ENCODE measurements at places on chromosomes 1 and 21.

- DNase-seq = no peak
Measured at GRCh38 chr1:71295350-71295749, 214.5 kb upstream of the ZRANB2 start.

DNA sequence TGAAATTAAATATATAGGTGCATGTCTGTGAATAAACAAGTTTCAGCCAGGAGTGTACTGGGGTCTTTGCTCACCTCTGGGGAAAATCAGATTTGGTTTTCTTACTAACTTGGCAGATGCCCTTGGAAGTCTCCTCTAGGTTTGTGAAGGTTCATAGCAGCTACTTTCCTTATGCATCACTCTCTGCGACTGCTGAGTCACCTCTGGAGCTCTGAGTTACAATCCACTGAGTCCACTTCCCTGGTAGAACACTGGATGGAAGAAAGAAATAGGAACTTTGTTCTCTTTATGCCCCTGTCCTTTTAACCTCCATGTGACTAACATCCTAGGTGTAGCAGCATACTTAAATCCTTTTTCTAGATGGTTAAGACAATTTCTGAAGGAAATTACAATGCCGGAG, 4.4 kb upstream of the FASLG start:
- DNase-seq = no peak

DNA sequence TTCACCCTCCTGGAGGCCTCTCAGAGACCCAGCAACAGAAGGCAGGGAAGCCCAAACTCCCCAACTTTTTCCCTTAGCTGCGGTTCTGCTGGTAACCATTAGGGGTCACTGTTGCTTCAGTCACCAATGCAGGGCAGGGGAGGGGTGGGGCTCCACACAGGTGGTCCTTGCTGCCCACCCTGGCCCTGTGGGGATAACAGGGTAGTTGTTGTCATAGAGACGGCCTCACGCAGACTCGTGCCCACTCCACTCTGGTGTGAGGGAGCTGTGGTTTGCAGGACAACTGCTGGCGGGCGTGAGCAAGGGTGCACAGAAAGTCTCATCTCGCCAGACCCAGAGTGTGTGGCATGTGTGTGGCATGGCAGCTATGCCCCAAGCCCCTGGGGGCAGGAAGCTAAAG, 19.9 kb downstream of the INSRR start:
- peak; percentile 55 for DNase-seq

DNA sequence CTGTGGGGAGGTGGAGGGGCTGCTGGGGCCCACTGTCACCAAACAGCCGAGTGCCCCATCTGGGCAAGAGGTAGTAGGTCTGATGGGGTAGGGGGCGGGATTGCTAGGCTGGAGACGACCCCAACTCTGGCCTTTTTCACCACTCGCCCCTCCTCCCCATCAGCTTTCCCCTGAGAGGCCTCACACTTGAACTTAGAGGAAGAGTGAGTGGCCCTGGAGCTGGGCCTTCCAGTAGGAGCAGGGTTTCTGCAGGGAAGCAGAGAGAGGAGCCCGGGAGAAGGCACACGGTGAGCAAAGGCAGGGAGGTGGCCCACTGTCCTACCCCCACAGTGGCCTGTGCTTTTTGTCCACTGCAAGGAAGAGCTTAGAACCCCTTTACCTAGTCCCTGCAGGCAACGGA, 111.9 kb upstream of the WNT4 start:
- no peak for DNase-seq

- DNase-seq = no peak
Measured at GRCh38 chr1:216215169-216215568, 208.1 kb downstream of the USH2A start.

- DNase-seq = no peak
Measured at GRCh38 chr1:201904579-201904978, 15.9 kb downstream of the SHISA4 start.

DNA sequence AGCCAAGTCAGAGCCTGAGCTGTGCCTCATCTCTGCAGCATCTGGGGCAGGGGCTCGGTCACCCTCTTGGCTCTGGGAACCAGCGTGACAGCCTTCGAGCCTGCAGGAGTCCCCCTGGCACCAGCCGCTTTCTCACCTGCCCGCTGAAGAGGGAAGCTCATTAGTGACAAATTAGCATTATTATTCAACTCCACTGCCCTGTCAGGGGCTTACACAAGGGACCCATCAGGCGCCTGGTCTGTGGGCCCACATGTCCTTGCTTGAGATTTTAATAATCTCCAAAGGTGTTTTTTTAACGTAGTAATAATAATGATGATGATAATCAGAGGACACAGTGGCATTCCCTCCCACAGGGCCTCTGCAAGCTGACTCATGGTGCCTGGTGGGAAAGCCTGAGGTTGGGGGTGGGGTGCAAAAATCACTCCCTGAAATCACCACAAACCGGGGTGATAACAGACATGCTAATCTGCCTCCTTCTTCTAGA, 98.1 kb upstream of the IGSF21 start:
- no peak for DNase-seq

GRCh38 chr1:55749975-55750627, 534.9 kb upstream of the USP24 start:
- no peak for DNase-seq

DNA sequence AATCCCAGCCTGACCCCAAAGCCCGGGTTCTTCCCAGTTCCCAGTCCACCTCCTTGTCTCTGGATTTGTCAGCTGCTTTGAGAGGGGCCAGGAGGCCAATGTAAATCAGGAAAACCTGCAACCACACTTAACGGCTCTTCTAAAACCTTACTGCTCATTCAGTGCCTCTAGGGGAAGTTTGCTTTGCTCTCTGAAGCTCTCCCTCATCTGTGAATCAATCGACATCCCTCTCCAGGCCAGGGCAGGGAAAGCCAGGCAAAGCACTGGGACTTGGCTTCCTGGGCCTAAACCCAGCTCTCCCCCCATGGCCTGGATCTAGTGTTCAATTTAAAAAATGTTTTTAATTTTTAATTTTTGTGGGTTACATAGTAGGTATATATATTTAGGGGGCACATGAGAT, 9.3 kb downstream of the NKAIN1 start:
- DNase-seq = no peak

GRCh38 chr1:41812051-41812450, 106.7 kb downstream of the HIVEP3 start:
- peak; percentile 46 for DNase-seq

GRCh38 chr1:201827321-201828216, 1.4 kb upstream of the IPO9 start:
- DNase-seq = no peak

- no peak for DNase-seq
Measured at GRCh38 chr1:244920911-244921761, 56.8 kb upstream of the HNRNPU start.

DNA sequence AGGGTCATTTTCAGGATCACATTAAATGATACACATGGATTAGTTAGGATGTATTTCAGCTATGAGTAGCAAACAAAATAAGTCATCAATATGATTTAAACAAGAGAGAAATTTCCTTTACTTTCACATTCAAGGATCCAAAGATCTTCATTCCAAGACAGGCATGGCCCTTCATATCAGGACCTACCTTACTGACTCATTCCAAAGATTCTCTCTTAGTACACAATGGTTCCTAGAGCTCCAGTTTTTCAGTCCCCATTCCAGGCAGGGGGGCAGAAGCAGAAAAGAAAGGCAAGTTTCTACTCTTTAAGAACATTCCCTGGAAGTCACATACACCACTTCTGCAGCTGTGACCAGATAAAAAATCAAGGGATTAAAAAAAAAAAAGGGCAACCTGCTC, 23.7 kb downstream of the RGS2 start:
- DNase-seq = no peak

GRCh38 chr1:116580446-116581322, 9.9 kb upstream of the CD58 start:
- DNase-seq = no peak

DNA sequence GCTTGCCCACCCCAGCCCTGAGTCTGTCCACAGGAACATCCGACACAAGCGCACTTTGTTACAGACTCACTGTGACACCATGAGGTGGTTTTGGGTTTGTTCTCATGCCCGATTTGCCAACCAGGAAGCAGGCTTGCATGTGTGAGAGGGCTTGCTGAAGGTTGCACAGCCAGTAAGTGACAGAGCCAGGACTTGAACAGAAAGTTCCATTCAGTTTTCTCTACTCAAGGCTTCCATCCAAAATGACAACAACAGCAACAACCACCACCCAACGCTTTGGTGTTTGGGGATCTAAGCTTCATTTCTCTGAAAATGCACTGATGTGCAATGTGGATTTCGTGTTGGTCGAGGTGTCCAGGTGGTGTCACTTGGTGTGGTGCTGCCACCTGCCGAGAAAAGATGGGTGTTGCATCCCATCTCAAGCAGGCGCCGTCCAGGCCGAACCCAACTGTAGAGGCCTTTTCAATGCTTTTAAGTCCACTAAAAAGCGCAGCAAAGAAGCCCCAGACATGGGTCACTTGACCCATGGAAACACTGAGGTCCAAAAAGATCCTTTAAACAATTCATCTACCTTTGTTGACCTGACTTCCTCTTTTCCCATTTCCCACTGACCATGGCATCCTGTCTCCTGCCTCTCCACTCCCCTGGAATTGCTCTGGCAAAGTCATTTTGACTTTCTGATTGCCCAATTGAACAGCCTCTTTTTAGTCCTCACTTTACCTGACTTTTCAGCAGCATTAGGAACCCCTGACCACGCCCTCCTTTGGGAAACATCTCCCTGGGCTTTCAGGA, 12.2 kb downstream of the CITED4 start:
- DNase-seq = peak; percentile 71

DNA sequence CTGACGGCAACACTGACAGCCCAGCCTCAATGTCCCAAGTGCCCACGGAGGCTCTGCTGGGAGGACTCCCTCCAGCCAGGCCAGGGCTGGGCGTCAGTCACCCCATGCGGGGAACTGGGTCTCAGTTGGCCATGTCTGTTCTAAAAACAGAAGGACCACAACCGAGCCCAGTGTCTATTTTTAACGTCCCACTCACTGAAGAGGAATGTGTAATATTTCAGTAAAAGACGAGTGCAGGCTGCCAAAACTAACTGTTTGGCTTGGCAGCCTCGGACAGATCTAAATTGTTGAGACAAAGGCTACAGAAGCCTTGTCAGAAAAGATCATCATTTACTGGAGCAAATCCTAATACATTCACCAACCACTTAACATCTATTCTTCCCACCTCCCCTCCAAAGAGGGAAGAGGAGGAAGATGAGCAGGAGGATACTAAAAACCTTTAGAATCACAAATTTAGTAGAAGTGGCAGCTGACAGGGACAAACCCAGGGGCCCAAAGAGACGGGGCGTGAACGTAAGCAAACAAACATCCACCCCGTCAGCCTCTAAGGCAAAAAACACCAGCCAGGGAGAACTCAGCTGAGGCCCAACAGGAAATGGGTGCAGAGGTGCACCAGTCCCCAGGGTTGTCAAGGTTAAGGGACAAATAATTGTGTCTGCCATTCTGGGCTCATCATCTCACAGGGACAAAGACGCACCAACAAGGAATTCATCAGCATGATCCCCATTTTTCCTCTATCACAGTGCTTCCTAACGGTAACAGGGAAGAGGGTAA, 18.7 kb downstream of the C1orf198 start:
- DNase-seq = no peak

DNA sequence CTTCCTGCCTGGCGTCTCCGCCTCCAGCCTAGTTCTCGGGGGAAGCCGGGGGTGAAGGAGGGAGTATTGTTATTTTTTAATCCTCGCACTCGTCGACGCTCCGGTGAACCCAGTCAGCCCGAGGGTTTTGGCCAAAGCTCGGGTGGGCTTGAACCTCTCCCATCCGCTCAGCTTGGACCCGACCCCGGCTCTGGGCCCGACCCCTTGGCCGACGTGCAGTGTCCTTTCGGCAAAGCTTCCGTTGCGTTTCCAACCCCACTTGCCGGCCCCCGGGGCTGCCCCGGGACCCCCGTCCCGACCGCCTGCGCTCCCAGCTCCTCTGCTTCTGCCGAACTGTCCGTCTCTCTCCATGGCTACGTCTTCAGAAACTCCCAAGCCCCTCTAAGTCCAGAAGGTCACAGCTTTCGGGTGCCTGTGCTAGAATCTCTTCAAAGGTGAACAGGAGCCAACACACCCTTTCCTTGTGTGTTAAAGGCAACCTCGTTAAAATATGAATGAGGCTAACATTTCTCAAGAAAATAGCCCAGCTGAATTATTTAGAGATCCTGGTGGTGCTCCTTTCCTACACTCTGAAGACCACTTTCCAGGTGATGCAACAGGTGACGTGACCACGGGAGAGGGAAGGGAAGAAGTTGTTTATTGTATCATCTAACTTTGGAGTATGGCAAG, 647 bp downstream of the DESI2 start:
- DNase-seq = no peak

GRCh38 chr1:17658837-17659236, 96.3 kb upstream of the ACTL8 start:
- DNase-seq = no peak

DNA sequence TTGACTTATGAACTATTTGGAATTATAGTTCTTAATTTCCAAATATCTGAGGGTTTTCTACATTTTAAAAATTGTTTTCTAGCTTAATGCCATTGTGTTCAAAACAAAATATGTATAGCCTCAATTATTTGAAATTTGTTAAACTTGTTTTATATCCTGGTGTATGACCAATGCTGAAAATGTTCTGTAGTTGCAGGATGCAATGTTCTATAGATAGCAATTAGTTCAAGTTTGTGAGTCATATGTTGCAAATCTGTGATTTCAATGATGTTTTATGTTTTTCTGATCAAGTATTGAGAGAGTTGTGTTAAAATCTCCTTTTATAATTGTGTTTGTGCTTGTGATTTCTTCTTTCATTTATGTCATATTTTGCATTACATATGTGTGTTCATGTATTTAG, 517.5 kb downstream of the ADGRL2 start:
- DNase-seq = no peak

DNA sequence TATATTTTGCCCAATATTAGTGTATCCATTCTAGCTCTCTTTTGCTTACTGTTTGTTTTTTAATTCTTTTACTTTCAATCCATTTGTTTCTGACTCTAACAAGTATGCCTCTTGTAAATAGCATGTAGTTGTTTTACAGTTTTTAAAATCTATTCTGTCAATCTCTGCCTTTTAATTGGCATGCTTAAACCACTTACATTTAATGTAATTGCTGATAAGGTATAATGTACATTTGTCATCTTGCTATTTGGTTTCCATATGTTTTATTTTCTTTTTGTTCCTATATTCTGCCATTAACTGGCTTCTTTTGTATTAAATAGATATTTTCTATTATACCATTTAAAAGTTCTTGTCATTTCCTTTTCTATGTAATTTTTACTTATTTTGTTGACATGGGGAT, 16.2 kb upstream of the MAB21L3 start:
- DNase-seq = no peak

- DNase-seq = no peak
Measured at GRCh38 chr1:37537378-37537777, 16.7 kb downstream of the SNIP1 start.

- DNase-seq = peak; percentile 67
Measured at GRCh38 chr1:28580722-28581530, 11.1 kb upstream of the RAB42 start.
